NCI-H1694 (cell line): ENCODE measurements at places on chromosomes 3 and 15.

DNA sequence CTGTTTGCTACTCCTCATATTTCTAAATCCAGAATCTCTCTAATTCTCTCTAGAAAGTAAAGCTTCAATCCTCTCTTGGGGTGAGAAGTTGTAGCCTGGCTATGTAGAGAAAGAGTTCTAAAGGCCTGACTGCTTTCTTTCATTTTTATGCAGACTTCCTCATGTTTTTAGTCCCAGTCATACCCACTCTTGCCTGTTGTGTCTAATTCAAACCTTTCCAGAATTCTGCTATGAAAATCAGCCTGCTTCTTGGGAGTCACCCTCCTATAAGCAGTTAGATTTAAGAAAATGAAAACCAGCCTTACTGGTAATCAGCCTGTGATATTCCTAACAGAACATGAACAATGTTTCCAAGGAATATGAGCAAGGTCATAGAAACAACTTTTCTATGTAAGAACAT is 14.8 kb upstream of the ZNF639 start:
- DNase-seq, result no peak

DNA sequence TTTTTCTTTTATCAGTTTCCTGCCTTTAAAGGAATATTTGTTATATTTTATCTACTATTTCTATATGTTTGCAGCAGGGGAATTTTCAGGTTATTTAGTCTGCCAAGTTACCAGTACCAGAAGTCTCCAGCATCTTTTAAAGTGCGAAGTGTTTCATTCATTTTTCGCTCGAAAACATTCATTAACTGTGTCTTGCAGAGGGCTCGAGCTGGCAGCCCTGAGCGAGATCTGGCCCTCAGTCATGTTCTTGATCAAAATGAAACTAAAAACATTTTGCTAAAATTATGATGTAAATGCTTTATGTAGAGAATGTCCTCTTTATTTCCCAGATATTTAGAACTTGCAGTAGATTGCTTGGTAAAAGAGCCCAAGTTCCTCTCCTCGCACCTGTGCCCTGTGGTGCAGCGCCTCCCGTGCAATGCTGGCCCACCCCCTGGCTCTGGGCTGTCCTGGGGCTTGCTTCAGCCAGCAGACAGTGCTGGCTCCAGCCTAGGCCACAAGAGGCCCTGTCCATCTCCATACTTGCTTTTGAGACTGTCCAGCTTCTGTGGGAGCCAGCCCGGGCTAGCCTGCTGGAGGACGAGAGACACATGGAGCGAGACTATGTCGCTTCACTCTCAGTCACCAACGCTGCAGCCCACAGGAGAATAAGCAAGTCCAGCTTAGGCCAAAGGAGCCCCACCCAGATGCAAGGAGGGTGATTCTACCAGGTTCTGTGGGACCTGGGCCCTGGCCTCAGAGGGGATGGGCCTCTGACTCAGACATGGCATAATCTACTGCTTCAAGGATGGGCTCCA is 71.9 kb upstream of the PRR23E start:
- no peak for DNase-seq

- DNase-seq, result no peak
Observed at GRCh38 chr3:120440001-120440703, 10.6 kb downstream of the FSTL1 start.

- DNase-seq, result no peak
Observed at GRCh38 chr15:98983334-98983733, 24.3 kb downstream of the PGPEP1L start.

GRCh38 chr3:179688850-179689249 is 36.0 kb downstream of the USP13 start:
- DNase-seq, result no peak

GRCh38 chr3:23600167-23600871 is 205.4 kb upstream of the UBE2E1 start:
- DNase-seq, result no peak

GRCh38 chr3:16721494-16721893 is 116.3 kb upstream of the DAZL start:
- no peak for DNase-seq

DNA sequence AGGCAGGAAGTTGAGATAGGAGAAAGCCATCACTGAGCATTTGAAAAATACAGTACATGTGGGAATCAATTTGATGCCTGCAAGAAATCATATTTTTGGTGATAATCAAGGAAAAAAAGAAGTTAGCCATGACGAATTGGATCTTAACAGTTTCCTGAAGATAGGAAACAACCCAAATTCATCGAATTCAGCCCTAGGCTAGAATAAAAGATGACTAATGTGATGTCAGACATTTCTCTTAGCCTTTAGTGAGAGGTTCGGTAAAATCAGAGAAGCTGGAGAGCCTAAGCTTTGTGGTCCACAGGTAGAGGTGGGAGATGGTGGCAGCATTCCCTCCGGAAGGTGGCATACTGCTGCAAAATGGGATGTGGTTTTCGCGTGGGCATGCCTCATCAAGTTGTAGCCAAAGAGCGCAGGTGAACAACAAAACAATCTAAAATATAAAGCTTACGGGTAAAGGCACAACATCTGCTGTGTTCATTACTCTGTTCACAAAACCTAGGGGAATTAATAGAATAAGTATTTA is 144.1 kb upstream of the ALCAM start:
- DNase-seq, result no peak

- DNase-seq, result no peak
Observed at GRCh38 chr15:64045774-64046420, 388 bp downstream of the DAPK2 start.

DNA sequence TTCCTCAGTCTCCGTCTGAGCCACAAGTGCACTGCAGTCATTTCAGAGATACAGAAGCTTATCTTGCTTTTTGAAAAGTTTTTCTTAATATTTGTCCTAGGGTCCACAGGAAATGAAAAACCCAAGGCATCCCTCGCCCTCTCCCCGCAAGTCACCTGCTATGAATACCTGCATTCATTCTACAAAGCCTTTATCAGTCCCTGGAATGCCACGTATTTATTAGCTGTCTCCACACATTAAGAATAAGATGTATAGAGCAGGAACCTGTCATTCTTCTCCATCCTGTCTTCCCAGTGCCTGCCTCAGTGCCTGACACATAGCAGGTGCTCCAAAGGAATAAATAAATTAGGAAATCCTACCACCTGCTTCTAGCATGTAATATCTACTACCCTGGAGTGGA is 73.3 kb upstream of the ICE2 start:
- DNase-seq, result no peak

DNA sequence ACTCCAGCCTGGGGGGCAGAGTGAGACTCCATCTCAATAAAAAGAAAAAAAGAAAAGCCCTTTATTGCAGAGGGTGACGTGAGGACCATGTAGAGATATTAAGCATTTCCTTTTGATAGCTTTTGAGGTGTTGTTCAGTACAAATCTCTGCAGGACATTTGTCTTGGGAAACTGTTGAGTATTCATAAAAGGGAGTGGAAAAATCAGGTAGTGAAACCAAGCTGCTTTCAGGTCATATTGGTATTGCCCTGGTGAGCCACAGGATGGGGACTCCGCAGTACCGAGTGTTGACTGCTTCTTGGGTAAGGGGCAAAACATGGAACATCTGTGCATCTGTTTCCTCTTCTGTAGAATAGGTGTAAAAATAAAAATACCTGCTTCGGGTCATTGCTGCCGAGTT is 9.9 kb downstream of the ITPR1 start:
- DNase-seq, result no peak

GRCh38 chr3:89954137-89954536 is 846.7 kb downstream of the EPHA3 start:
- DNase-seq, result no peak

DNA sequence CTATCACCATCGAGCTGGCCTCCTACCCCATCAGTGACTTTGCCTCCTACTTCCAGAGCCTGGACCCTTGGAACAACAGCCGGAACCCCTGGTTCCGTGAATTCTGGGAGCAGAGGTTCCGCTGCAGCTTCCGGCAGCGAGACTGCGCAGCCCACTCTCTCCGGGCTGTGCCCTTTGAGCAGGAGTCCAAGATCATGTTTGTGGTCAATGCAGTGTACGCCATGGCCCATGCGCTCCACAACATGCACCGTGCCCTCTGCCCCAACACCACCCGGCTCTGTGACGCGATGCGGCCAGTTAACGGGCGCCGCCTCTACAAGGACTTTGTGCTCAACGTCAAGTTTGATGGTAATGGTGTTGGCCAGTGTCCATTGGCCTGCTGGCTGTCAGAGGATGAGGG is 6.1 kb downstream of the GRM2 start:
- DNase-seq, result no peak

- DNase-seq, result peak; percentile 45
Observed at GRCh38 chr15:63504247-63504978, at the start of gene USP3. Gene USP3, plus strand, starts transcription at chr15:63504593. Its CDS starts 147 bp downstream, at chr15:63504740.
